ENCODE measurements at places on chromosomes 1 and 21.

GRCh38 chr1:66302815-66303214, 231.1 kb upstream of the SGIP1 start:
- DNase-seq: no peak

GRCh38 chr1:27658951-27659496, 13.0 kb downstream of the IFI6 start:
- DNase-seq: no peak

GRCh38 chr1:48016515-48016914, 19.3 kb upstream of the TRABD2B start:
- DNase-seq: no peak

- DNase-seq: peak; percentile 46
Measured at GRCh38 chr1:113415310-113416070, 25.2 kb downstream of the MAGI3 start.

GRCh38 chr1:113965703-113966412, 13.4 kb upstream of the OLFML3 start:
- no peak for DNase-seq

- DNase-seq: no peak
Measured at GRCh38 chr1:50424884-50425375, 1.7 kb upstream of the DMRTA2 start.

- DNase-seq: no peak
Measured at GRCh38 chr1:157161901-157162300, 23.7 kb upstream of the ETV3 start.

- DNase-seq: peak; percentile 45
Measured at GRCh38 chr1:228938537-228938901, 203.2 kb downstream of the RHOU start.

DNA sequence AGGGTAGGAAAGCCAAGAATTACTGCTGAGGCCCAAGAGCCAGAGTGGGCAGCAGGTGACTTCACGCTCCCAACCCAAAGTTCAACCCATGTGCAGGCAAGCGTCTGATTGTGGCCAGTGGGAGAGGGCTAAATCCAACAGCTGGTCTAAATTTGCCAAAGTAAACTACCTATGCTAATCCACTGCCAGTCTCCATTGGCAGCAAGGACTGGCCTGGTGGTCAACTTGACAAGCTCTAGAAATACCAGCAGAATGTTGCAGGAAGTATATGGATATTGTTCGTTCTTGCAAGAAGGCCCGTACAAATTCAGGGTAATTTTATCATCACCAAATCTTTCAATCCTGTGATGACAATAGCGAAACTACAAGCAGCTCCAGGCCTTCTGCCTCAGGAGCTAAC, 1.5 kb downstream of the TMEM63A start:
- peak; percentile 61 for DNase-seq

DNA sequence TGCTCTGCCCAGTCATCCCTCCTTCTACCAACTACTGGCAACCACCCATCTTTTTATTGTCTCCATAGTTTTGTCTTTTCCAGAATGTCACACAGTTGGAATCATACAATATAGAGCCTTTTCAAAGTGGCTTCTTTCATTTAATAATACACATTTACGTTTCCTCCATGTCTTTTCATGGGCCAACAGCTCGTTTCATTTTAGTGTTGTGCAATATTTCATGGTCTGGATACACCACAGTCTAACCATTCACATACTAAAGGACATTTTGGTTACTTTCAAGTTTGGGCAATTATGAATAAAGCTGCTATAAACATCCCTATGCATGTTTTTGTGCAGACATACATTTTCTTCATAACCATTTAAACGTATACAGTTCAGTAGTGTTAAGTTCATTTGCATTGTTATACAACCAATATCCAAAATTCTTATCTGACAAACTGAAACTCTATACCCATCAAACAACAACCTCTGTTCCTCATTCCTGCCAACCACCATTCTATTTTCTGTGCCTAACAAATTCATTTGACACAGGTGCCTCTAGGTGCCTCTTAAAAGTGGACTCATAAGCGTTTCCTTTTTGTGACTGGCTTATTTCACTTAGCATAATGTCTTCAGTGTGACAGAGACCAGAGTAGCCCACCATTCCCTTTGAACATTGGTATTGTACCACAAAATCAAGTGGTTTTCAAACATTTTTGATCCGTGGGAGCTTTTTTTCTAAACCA, 138.1 kb downstream of the NR5A2 start:
- no peak for DNase-seq

DNA sequence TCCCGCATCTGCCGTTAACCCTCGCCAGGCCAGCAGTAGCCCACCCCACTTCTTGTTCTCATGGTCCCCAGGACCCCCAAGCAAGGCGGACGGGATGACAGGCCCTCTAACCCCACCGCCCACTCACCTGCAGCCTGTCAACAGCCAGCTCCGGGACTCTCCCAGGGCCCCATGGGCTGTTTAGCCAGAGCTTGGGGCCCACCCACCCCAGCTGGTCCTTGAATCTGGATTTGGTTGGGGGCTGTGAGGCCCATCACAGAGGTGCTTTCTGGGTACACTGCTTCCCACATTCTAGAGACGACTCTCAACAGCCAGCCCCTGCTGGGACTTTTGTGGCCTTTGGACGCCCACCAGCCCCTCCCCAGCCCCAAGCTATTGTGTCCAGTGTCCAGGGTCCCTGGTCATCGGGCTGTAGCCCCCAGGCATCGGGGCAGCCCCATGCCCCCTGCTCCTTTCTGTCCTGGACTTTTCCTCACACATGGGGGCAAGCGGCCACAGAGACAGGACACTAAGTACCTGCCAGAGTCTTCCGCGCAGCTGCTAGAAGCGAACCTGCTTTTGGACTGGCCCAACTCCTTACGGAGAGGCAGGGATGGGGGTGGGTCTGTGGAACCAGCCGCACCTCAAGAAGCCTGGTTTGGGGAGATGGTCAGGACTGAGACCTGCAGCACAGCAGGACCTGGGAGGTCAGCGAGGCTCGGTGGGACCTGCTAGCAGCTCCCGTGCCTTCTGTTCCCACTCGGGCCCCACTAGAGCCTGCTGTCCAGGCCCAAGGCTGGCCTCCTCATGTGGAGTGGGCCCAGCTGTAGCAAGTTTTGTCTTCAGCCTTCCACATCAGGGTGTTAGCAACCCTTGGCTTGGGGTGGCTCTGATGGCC, 208.1 kb upstream of the VAMP3 start:
- no peak for DNase-seq

DNA sequence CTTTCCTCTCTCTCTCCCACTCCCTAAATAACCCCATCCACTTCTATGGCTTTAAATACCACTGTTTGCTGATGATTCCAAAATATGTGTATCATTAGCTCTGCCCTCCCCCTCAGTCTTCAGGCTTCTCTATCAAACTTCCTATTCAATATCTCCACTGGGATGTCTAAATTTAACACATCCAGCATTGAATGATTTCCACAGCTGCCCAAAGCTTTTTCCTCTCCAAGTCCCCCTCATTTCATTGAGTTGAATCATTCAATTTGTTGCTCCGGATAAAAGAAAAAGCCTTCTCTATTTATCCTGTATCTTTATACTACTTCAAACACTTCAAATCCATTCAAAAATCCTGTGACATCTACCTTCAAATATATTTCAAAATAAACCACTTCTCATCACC, 225.0 kb downstream of the SEC16B start:
- DNase-seq: no peak

GRCh38 chr1:173917635-173918493, 737 bp upstream of the SERPINC1 start:
- no peak for DNase-seq

DNA sequence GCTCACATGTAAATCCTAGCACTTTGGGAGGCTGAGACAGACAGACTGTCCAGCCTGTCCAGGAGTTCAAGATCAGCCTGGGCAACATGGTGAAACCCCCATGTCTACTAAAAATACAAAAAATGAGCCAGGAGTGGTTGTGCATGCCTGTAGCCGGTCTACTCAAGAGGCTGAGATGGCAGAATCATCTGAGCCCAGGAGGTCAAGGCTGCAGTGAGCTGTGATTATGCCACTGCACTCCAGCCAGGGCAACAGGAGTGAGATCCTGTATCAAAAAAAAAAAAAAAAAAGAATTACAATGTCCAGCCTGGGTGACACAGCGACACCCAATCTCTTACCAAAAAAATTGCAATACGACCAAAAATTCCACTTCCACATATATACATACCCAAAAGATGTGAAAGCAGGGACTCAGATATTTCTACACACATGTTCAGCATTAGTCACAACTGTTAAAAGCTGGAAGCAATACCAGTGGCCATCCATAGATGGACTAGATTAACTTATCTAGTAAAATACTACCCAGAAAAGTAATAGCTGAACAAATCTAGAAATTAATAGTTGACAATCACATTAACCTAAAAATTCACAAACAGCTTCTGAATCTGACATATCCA, 49.2 kb downstream of the ASH1L start:
- no peak for DNase-seq

Data from small intestine (tissue), 16 donors.